ENCODE measurements at places on chromosomes 3 and 15.

DNA sequence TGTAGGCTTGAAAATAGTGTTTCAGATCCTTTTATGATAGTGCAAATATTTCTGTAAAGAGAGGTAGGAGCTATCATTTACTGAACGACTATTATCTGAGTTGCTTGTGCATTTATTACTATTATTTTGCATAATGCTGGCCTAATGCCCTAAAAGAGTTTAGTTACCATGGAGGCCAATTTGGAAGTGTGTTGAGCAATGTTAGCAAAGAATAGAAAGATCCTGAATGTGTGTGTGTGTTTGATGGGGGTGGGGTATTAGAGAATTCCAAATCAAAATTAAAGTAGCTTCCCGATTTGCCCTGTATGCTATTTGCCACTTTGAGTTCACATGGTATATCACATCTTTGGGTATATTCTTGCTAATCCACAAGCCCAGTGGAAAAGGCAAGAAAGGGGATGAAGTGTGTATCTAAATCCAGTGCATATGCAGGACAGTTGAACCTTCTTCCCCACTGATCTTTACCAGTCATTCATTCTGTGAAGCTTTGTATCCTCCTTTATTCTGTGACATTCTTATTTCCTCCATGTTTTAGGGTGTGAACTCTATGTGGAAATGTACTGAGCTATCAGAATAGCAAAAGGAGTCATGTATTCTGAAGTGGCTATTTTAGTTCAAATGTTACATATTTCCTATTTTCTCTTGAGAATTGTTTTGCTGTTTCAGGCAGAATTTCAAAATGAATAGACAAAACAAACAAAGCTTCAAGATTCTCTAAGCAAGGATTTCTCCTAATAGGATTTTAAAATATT lies 45.7 kb upstream of the PLSCR5 start:
- DNase-seq = no peak

GRCh38 chr15:52679232-52680040 lies at the start of gene ATOSA:
Gene ATOSA (minus strand): TSS chr15:52679388. CDS start chr15:52678021, 1,367 bp downstream.
- DNase-seq = peak; percentile 94

GRCh38 chr3:5250467-5251195 lies 63.1 kb downstream of the EDEM1 start:
- peak; percentile 31 for DNase-seq

DNA sequence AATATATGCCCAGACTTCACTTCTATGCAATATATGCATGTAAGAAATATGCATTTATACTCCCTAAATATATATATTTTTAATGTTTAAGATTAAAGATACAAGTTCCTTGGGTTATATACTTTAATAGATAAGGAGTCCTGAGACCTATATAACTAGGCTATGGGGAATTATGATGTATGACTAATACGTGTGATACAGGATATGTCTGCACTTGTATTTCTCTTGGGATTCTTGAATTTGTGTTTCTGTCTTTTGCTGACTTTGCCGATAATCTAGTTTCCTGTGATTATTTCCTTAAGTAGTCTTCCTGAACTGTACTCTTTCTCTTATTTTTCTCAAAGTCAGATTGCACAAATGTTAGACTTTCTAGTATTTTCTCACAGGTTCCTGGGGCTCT lies 109.6 kb downstream of the PIK3CB start:
- no peak for DNase-seq

GRCh38 chr3:182465301-182466185 lies 327.8 kb upstream of the ATP11B start:
- no peak for DNase-seq
